ENCODE measurements at places on chromosomes 2 and 18.

- DNase-seq: no peak
Measured at GRCh38 chr18:41378598-41378997, 576.4 kb upstream of the PIK3C3 start.

- DNase-seq: no peak
Measured at GRCh38 chr2:159140070-159140769, 146.3 kb downstream of the WDSUB1 start.

DNA sequence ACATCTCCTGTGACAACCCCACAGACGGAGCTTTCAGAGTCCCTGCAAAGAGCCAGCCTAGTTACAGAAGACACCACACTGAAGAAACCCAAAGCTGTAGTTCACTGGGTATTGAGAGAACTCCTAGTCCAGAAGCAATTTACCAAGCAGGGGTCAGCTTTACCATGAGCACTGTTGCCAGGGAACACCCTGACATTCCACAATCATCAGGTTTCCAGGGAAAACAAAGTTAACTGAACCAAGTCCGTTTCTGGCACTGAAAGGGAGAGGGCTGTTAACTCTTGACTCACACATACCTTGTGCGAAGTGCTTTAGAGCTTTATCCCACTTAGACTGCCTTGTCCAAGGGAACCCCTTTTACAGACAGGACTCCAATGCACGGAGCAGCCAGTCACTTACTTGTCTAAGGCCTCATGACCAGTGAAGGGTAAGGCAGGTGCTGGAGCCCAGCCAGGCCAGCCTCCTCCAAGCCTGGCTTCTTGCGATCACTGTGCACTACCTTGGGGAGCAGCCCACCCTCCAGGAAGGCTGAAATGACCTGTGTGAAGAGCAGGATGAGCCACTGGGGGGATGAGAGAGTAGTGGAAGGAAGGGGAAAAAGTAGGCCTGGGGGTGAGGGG lies 53.9 kb downstream of the REEP1 start:
- DNase-seq: no peak

DNA sequence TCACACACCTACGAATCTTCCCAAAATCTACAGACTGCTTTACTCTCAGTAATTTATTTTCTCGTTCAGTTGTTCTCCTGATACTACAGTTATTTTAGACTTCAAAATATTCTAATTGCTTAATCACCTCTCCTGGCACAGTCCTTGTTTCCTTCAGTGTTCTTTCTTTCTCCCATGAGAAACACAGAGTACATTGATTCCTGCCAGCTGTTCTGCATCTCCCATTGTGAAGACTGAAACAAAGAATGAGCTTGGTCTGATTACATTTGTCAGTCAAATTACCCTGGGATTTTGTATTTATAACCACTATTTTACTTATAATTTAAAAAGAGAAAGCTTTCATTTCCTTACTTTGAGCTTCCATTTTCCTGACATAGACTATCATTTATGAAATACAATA lies 63.9 kb upstream of the TANK start:
- no peak for DNase-seq

DNA sequence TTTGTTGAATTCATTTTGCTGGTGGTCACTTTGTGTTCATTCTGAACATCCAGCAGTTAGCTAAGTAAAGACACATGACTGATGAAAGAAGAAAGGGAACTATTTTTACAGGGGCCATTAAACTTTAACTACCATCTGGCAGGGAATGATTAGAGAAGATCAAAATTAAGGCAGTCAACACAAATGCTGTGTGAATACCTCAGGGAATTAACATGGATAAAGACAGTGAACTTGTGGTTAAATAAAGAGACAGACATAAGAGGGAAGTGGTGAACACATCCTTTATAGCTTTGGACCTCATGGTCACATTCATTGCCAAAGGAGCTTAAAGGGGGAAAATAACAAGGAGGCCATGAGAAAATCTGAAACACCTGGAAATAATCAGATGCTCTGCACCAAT lies 52.6 kb upstream of the ATP5MC3 start:
- no peak for DNase-seq

- no peak for DNase-seq
Measured at GRCh38 chr2:160647967-160648685, 154.5 kb upstream of the RBMS1 start.

- DNase-seq: no peak
Measured at GRCh38 chr2:143431316-143431715, 302.1 kb downstream of the ARHGAP15 start.

- DNase-seq: no peak
Measured at GRCh38 chr2:10668402-10669012, 21.3 kb downstream of the NOL10 start.

- no peak for DNase-seq
Measured at GRCh38 chr18:12769644-12770440, 67.0 kb downstream of the PSMG2 start.

- DNase-seq: no peak
Measured at GRCh38 chr18:72752220-72752619, 115.6 kb downstream of the NETO1 start.

- DNase-seq: no peak
Measured at GRCh38 chr2:16177671-16178180, 237.4 kb downstream of the MYCN start.

- no peak for DNase-seq
Measured at GRCh38 chr2:231483398-231484329, 19.4 kb upstream of the NCL start.

DNA sequence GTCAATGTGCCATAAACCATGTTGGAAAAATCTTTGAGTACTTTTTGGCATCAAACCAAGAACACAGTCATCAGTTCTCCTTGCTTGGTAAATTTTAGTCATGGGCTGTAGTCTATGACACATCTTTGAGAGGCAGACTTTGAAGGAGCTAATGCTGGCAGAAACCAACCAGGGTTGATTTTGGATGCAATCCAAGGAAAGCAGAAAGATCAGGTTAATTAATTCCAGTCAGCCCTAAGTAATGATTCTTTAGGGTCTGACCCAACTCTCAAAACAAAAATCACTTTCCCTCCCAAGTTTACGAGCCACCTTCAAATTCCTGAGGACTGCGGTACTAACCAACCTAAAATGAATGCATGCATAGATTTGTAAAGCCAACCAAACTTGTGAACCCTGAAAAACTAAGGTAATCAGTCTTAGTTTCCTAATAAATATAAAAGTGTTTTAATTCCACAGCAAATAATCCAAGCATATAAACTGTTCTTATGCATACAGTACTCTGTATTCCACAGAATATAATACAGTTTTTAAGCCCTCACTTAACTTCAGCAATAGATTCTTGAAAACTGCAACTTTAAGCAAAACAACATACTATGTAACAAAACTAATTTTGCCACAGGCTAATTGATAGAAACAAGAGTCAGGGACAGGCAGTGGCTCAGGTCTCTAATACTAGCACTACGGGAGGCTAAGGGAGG lies 22.0 kb downstream of the AP1S3 start:
- no peak for DNase-seq

GRCh38 chr2:171482308-171482707 lies 40.0 kb upstream of the CYBRD1 start:
- no peak for DNase-seq

- no peak for DNase-seq
Measured at GRCh38 chr2:172437419-172438341, 10.3 kb downstream of the ITGA6 start.

DNA sequence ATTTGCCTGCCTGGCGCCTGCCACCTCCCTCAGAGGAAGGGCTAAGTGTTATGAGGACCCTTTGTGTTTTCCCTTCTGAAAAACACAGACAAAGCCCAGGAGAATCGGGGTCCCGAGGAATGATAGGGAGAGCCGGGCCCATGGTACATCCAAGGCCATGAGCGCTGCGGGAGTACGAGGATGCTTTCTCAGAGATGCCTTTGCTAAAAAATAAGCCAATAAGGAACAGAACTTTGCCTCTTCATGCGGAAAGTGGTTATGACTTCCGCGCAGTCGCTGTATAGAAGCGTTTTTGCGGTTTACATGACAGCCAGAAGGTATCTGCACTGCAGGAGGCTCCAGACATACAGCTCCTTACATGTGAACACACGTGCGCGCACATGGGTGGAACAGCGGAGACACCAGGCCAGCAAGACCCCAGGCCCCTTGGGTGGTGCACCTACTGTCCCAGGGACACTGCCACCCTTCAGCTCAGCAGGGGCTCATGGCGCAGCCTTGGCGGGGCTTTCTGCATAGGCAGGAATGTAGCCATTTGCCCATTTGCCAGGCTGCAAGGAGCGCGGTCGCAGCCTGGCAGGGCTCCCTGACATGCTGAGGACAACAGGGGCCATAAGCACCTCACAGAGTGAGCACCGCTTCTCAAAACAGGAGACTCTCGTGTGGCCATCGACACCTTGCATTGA lies 252.4 kb upstream of the SALL3 start:
- no peak for DNase-seq

DNA sequence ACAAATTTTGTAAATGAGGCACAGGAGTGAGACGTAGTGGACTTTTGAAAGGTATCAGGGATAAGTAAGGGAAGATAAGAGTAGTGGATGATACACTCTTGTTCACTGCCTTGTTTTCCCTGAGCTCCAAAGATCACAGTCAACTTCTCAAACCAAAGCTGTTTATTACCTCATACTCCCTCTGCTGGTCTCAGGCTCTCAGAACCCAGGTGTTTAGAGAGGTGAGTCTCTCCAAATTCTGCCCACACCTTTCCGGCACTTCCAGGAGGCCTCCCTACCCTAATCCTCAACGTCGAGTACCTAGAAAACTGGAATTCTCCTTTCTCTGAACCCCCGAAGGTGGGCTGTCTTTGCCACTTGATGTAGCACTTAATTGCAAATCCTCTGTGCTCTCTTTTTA lies 621.1 kb downstream of the BCL11A start:
- no peak for DNase-seq

GRCh38 chr18:69839497-69839896 lies 108.2 kb downstream of the CD226 start:
- DNase-seq: no peak

GRCh38 chr2:46471697-46472096 lies 7.7 kb upstream of the TMEM247 start:
- DNase-seq: no peak

GRCh38 chr2:146981921-146982320 lies 862.9 kb upstream of the ACVR2A start:
- no peak for DNase-seq

DNA sequence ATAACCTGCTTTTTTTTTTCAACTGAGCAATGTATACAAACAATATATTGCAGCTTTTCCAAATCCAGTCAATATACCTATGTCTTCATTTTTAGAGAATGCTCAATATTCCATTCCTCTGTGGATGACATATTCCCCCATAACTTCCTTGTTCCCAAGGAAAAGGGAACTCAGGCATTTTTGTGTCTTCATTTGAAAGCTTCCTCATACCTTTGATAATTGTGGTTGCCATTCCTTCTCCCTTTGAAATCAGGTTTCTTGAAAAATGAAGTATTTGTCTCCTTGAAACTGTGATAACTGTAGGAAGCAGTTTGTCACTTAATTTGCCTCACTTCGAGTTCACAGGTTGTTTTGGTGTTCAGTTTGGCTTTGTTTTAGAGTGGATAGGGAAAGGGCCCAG lies 13.5 kb downstream of the ELAC1 start:
- no peak for DNase-seq

GRCh38 chr18:57154191-57154830 lies 7.4 kb downstream of the BOD1L2 start:
- DNase-seq: no peak

DNA sequence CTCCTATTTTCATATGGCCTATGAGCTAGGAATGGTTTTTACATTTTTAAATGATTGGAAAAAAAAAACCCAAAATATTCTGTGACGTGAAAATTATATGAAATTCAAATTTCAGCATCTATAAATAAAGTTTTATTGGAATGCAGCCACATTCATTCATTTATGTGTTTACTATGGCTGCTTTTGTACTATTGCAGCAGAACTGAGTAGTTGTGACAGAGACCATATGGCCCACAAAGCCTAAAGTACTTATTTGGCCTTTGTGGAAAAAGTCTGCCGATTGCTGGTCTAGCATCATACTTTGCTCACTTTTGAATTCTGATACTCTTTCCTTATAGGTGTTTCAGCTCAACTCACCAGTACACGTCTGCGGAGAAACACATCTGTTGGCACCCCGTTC lies 39.0 kb downstream of the MYO3B start:
- DNase-seq: no peak

DNA sequence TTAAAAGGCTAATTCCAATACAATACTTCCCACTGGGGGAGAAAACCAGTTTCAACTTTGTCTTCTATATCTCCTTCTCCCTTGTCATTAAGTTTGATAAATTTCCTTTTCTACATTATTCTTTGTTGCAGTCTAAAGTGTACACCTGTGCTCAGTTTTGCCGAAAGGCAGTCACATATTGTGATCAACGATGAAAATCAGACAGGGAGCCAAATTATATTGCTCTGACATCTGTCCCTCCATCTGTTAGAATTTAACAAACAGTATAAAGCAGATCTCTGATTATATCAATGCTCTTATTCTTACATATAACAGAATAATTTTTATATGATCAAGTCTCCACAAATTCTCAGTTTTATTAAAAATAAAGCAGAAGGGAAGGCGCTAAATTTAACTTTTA lies 496.7 kb downstream of the NRXN1 start:
- no peak for DNase-seq

- DNase-seq: no peak
Measured at GRCh38 chr2:165634855-165635254, 159.2 kb downstream of the GALNT3 start.

- DNase-seq: no peak
Measured at GRCh38 chr2:121004950-121005349, 269.3 kb downstream of the GLI2 start.

GRCh38 chr18:46787674-46788073 lies 30.8 kb upstream of the ST8SIA5 start:
- DNase-seq: no peak

- DNase-seq: no peak
Measured at GRCh38 chr2:226446406-226447001, 353.1 kb downstream of the IRS1 start.

GRCh38 chr2:39738936-39739335 lies 40.1 kb downstream of the THUMPD2 start:
- no peak for DNase-seq

DNA sequence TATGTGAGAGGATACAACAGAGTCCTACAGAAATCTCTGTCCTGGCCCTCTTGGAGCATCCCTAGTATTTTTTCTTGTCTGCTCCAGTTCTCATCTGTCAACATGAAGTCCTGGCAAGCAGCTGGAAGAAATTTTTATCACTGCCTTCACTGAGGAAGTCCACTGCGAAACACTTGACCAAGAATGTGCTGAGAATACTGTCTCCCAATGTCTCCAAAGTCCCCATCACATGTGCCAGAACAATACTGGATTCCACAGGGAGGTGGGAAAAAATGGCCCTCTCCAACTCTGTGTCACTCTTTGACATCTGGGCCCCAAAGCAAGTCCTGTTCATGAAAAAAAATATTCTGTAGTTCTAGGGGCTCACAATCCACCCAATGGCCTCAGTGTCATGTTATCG lies 32.8 kb upstream of the PGAP1 start:
- DNase-seq: no peak

DNA sequence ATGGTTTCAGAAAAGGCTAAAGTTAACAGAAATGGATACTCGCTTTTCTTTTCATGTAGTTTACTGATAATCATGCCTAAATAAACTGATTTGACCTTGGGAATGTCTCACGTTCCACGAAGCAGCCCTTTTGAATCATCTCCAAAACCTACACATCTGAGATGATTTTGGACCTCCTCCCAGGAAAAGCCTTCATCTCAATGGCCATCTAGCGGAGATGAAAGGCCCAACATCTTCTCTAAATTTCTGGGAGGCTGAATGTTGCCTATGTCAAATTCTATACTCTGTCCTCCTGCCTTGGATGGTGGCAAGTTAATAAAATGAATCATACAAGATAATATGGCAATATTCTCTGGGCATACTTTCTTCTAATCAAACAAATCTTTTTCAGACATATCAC lies 448.5 kb downstream of the ZEB2 start:
- DNase-seq: no peak
